Ovary (tissue), 10 donors: ENCODE measurements at places on chromosomes 11 and 22. TPM values are rescaled to one million over a fixed set of nuclear protein-coding genes. Genes with fewer than 3 reads are reported as not detected.

DNA sequence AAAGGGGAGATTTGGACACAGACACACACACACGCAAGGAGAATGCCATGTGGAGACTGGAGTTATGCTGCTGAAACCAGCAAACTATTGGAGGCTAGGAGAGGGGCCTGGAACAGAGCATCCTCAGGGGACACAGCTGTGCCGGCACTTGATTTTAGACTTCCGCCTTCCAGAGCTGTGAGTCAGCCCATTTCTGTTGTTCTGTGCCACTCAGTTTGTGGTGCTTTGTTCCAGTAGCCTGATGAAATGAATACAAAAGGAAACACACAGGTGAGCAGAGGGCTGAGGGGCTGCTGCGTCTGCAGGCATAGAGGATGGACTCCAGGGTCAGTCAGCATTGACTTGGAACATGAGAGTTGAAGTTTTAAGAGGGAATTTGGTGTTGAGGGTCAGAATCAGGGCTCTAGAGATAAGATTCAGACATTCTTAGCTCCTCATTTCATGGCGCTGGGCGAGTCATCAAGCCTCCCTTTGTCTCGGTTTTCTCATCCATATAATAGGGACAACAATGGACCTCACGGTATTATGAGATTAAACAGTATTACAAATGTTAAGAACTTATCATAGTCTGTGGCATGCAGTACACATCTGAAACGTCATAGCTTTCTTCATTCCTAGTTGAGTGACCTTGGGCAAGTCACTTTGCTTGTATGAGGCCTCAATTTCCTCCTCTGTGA is 191.0 kb downstream of the MIAT start:
- no peak for DNase-seq

GRCh38 chr11:44398266-44399030 is 88.5 kb upstream of the ALX4 start:
- no peak for DNase-seq

CCDC87 gene
- 0.13 TPM for polyA plus RNA-seq

GRCh38 chr11:57480409-57481137 is 20.2 kb downstream of the RTN4RL2 start:
- DNase-seq = peak; percentile 66

MFNG gene
- polyA plus RNA-seq = 7.1 TPM
